Left ventricle myocardium superior (tissue), 1 donor: ENCODE measurements at places on chromosomes 16 and 17. TPM values are rescaled to one million over a fixed set of nuclear protein-coding genes. Genes with fewer than 3 reads are reported as not detected.

The COL1A1 gene
- total RNA-seq = 26.8 TPM

The NECAB2 gene
- total RNA-seq = 0.84 TPM

The HP gene
- total RNA-seq = 80.3 TPM

The CCL4 gene
- 0.74 TPM for total RNA-seq

The KRT14 gene
- total RNA-seq = not detected

The KRTAP4-1 gene
- total RNA-seq = not detected

The GUCY2D gene
- not detected for total RNA-seq

The TP53TG3B gene
- not detected for total RNA-seq

GRCh38 chr17:32903774-32904673 is 23.9 kb upstream of the TMEM98 start:
- no peak for DNase-seq

- DNase-seq = no peak
Measured at GRCh38 chr16:74868501-74868900, 93.9 kb upstream of the FA2H start.

GRCh38 chr17:78351449-78352006 is 8.3 kb downstream of the SOCS3 start:
- peak; percentile 96 for DNase-seq

DNA sequence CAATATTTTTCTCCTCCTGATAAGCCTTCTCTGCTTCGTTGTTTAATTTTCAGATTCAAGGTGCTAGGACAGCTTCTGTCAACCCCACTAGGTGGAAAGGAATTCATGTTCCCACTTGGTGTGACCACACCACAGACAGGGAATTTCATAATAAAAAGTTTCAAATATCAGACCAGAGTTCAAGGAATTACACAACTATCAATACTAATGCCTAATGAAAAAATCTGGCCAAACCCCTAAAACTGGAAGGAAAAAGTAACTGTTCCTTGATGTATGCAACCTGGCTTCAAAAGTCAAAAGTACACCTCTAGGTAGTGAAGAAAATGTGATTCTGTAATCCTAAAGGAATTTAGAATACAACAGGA is 87.8 kb upstream of the CORO6 start:
- no peak for DNase-seq

DNA sequence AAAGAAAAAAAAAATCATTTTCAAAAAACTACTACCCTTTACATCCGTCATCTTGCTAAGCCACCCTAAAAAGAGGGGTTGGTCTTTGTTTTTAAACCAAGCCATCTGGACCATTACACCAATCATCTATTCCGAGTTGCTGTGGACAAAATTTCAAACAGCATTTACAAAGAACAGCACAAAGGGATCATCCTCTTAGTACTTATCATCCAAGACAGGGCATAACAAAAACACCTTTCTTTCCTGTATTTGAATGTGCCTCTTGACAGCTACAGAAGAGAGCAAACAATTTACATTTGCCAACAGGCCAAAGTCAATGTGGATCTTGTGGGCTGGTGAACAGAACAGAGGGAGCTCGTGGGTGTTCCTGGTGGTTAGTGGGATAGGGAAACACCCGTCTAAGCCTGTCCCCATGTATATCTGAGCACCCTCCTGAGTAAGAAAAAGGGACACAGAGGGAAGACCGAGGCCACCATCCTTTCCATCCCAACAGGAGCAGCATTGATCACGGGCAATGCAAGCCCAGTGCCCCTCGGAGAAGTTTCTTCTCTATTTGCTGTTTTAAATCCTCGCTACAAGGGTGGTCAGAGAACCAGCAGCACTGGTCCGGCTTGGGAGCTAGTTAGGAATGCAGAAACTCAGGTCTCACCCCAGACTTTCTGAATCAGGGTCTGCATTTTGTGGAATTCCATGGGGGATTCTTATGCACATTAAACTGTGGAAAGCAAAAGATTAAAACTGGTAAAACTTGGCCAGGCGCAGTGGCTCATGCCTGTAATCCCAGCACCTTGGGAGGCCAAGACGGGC is 1.9 kb downstream of the SLC39A11 start:
- no peak for DNase-seq

GRCh38 chr16:35605921-35606320 is 2146.5 kb downstream of the TP53TG3F start:
- DNase-seq = no peak

DNA sequence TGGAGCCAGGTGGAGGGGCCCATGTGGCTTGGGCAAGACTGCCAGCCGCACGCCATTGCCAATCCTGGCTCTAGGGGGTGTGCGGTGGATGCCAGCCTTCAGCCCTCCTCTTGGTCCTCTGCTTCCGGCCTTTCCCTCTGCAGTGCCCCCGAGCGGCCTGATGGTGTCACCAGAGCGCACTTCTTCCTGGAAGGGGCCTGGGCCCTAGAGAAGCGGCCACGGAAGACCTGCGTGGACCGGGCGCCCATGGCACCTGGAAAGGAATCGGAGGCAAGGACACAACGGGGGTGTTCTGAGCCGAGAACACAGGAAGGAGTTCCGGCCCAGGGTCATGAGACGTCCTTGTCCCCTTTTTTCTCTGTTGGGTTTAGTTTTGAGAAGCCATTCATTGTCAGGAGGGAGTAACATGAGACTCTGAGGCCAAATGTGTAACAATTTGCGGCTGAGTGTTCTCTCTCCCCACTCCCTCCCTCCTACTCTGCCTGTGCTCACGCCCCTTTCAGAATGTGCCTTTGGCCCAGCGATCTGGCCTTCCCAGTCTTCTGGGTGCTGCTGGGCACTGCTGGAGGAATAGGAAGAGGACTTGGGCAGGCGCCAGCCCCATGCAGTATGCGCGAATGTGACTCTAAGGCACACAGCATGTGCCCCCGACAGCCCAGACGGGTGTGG is 92.8 kb downstream of the IRX3 start:
- DNase-seq = peak; percentile 87

DNA sequence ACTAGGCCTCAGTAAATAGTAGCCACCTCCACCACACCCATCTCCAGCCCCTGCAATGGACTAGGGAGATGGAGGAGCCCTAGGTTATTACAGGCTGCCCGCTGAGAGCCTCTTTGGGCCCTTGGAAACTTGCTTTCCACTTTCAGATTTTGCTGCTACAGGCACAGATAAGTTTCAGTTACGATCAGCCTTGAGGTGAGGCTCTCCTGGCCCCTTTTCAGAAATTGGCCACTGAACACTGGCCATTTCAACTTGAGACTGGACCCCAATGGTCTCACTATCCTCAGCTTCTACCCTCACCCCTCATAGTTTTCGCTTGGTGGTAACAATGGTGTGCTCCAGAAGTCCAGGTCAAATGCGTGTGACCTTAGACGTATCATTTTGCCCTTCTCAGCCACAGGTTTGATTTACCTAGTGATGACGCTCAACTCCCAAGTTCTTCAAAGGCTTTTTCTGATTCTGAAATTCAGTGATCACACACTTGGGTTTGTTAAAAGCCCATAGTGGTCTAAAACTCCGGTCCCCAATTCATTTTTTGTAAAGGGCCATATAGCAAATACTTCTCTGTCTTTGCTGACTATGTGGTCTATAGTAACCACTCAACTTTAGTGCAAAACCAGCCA is 1.0 kb downstream of the PMM2 start:
- DNase-seq = no peak

- DNase-seq = no peak
Measured at GRCh38 chr16:28098171-28098958, 34.9 kb upstream of the GSG1L start.

DNA sequence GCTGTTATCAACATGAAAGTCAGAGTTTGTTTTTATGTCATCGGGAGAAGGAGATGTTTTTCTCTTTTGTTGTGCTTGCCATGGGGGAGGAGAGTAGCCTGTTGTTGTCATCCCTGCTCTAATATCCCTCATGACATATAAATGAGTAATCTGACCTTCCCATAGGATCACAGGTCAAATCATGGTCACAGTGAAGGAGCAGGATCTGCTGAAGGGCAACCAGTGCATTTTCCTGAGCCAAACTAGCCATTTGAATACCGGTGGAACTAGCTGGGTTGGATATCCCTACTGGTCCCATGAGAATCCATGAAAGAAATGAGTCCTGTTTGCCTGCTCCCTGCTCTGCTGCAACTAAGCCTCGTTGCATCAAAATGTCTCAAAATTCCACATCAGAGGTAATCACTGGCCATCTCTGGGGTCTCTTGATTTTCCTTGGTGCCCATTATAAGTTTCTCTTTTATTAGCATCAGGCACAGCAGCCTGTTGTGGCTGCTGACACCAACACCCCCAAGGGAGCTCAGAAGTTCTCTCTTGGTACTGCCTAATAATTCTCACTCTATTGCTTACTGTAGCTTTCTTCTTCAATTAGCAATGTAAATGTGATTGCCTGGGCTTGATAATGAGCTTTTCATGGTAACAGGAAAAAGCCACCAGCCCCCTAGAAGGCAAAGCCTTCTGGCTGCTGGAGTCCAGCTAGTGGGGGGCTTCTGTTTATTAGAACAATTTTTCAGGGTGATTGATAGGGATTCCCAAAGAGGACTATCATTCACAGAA is 211.4 kb upstream of the ERCC4 start:
- DNase-seq = no peak

DNA sequence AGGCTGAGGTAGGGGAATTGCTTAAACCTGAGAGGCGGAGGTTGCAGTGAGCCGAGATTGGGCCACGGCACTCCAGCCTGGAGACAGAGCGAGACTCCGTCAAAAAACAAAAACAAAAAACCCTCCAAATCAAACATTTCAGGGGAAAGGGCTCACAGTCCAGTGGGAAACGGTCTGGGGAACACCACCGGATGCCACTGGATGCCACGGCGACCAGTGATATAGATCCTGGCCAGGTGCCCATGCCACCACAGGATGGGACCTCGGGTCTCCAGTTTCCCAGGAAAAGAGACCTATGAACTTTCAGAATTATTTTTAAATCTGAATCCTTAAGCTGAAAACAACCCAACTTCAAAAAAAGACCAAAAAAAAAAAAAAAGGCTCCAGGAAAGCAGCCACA is 12.3 kb downstream of the CEP131 start:
- no peak for DNase-seq

GRCh38 chr16:79093554-79093967 is 507.0 kb downstream of the MAF start:
- DNase-seq = no peak

DNA sequence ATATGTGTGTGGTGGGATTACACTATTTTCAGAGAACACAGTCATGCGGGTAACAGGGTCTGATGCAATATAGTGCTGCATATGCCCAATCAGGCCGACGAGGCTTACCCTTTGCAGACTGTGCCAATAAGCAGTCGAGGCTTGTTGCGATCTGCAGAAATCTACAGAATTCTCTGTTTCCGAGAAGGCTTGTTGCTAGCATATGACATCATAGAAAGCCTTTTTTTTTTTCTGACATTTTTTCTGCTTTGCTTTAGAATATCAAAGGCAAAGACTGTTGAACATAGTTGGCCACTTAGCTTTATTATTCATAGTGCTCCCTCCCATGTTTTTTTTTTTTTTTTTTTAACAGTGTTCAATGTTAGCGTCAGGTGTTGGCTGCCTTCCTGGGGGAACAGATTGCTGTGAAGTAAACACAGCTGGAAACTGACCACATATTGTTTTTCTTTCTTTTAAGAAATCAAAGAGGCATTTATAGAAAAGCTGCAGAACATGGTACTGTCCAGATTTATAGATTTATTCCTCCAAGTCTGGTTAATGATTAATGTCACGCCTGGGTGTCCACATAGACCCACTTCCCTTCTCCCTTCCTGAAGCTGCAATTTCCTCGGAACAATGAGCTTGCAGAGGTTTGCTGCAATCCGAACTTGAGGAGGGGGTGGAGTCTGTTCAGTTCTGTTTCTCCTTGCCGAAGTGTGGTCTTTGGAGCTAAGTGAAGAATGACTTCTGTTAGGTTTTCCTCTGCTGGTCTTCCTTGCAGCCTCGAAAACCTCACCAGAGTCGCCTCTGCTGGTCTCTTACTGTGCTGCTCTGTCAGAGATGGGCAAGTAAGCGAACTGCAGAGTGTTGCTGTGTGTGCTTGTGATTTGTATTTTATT is 87.3 kb downstream of the MAP2K6 start:
- no peak for DNase-seq

- no peak for DNase-seq
Measured at GRCh38 chr17:71942626-71943025, 178.2 kb upstream of the SOX9 start.

DNA sequence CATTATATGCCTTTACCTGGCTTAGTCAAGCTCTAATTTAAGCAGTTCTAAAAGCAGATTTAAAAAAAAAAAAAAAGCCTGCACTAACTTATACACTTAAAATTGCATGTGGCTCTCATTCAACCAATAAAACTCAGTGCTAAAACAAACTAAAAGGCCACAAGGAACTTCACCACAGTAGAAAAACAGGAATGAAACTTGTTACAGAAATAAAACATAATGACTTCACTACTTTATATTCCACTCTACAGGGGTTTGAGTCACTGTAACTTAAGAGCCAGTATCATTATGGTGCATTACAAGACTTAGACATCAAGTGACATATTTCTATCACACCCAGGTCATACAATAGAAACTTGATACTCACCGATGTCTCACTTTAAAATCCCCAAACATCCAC is 11.1 kb downstream of the CA10 start:
- no peak for DNase-seq

GRCh38 chr17:74020522-74020921 is 183.0 kb upstream of the RPL38 start:
- DNase-seq = no peak

- DNase-seq = no peak
Measured at GRCh38 chr17:72715906-72716572, 376.4 kb downstream of the SLC39A11 start.

DNA sequence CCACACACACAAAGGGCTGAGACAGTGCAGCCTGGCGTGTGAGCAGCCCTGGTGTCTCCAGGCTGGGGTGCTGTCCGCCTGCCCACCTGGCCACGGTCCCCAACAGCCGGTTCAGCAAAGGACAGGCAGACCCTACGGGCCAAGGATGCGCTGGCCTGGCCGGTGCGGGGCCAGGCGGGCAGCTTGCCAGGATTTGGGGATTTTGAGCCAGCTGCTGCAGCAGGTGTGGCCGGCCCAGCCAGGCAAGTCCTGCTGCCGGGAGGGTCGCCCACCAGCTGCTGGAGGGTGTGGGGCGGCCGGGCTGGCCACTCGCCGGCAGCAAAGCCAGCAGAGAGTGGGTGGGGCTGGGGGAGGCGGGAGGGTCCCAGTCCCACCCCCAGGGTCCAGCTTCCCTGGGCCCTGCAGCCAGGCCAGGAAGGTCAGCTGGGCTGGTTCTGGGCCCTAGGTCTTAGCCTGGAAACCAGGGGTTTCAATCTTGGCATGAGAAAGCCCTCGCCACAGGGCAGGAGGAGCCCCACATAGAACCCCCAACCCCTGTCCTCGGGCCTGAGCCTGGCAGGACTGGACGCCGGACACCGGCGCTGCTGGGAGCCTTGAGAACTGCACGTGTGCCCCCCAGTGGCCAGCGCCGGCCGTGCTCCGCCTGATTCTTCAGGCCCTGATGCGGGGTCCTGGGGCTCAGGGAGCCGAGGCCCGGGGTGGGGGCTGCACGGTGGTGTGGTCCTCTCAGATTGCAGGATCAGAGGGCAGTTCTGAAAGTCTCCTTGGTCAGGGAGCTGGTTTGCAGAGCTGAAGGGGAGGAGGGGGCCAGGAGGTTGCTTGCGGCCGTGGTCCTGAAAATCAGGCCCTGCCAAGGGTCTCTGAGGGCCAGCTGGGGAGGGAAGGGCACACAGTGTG is 17.6 kb upstream of the SSTR5 start:
- DNase-seq = peak; percentile 81
